GM04503 (cell line): ENCODE measurements at places on chromosomes 11 and 22.

- no peak for DNase-seq
These were observed 38.6 kb upstream of the CELSR1 start for GRCh38 chr22:46575911-46576555.

GRCh38 chr22:46914916-46915894 is 152.8 kb downstream of the TBC1D22A start:
- DNase-seq = no peak

GRCh38 chr11:6116638-6117037 is 9.2 kb downstream of the OR56B4 start:
- DNase-seq = no peak

DNA sequence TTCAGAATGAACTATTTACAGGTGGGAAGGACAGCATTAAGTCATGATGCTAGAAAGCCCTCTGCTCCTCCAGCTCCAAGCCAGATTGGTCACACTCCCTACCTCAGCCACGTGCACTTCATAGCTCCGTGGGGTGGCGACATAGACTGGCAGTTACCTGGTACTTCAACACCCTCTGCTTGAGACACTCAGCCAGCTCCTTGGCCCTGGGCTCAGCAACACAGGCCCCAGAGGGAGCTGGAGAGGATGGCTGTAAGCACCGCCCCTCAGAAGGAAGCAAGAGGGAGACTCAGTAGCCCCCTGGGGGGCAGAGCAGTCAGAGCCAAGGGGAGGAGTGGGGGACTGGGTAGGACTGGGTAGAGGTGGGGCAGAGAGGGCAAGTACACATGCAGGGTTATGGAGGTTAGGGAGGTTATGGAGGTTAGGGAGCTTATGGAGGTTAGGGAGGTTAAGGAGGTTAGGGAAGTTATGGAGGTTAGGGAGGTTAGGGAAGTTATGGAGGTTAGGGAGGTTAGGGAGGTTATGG is 102.1 kb upstream of the BID start:
- DNase-seq = no peak

GRCh38 chr11:107928767-107929507 is 689 bp downstream of the RAB39A start:
- no peak for DNase-seq

GRCh38 chr11:1761857-1762536 is 1.7 kb downstream of the CTSD start:
- no peak for DNase-seq

- no peak for DNase-seq
These were observed 843.7 kb upstream of the CHORDC1 start for GRCh38 chr11:91066456-91067047.

DNA sequence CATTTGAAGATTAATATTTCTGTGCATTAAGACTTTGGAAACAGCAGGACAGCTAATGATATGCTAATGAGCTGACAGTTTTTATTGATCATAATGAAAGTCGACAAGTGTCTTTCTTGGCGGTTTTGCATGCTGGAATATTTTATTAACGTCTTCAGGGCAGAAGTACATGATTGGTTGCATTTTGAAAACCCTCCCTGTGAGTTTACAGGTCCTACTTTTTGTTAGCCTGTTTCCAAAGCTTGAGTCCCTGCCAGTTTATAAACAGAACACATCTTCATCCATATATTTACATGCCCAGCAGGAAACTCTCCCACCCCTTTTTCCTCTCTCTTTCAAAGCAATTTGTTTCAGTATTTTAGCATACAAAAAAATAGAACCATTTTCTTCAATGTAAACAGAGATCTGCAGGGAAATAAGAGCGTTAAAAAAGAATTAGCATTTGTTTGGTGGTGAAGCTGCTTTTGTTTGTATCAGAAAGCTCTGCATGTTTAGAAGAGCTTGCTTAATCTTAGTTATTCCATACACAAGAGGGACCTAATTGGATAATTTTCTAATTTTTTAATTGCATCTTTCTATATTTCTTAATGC is 243.6 kb downstream of the NELL1 start:
- no peak for DNase-seq

- peak; percentile 75 for DNase-seq
These were observed 33.4 kb downstream of the ARFGAP2 start for GRCh38 chr11:47143322-47143721.

GRCh38 chr11:67642173-67643120 is 2.9 kb upstream of the TBX10 start:
- no peak for DNase-seq

- no peak for DNase-seq
These were observed 25.7 kb downstream of the OSBP2 start for GRCh38 chr22:30720263-30720837.

- no peak for DNase-seq
These were observed 20.1 kb upstream of the SYTL2 start for GRCh38 chr11:85831050-85831449.

DNA sequence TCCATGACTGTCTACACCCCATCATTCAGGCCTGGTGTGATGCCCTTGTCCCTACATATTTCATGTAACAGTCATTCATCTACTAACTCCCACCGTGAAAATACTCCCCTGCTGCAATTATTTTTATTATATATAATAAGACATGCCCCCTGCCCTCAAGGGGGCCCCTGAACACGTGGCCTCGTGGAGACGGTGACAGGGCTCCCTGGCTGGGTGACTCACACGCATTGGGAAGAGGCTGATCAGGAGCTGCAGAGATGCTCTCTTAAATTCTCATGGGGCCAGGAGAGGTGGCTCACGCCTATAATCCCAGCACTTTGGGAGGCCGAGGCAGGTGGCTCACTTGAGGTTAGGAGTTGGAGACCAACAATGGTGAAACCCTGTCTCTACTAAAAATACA is 88.6 kb downstream of the ST3GAL4 start:
- DNase-seq = no peak

- DNase-seq = no peak
These were observed 128.3 kb downstream of the OSBP2 start for GRCh38 chr22:30823015-30823370.

DNA sequence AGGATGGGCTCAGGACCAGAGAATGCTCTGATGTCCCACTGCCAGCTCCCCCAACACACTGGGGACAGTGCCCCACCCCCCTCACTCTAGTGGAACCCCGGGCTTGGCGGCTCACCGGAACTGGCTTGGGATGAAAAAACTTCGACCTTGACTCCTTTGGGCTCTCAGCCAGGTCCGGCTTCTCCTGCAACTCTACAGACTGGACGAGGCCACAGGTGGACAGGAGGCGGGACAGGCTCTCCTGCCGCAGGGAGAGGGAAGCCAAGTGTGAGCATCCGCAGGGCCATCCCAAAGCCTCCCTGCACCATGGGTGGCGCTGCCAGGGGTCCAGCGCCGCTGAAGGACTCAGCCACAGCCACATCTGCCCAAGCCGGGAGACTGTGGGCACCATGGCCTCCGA is 3.7 kb downstream of the RRP7A start:
- DNase-seq = no peak

- DNase-seq = no peak
These were observed 11.6 kb downstream of the GRIK4 start for GRCh38 chr11:120523196-120523595.

- no peak for DNase-seq
These were observed at the start of gene SMIM35 for GRCh38 chr11:118086913-118087768. TSS of gene SMIM35 (minus strand) at chr11:118086963. CDS start at chr11:118086757, 206 bp downstream.

- DNase-seq = no peak
These were observed 9.5 kb downstream of the CD81 start for GRCh38 chr11:2386591-2386990.

DNA sequence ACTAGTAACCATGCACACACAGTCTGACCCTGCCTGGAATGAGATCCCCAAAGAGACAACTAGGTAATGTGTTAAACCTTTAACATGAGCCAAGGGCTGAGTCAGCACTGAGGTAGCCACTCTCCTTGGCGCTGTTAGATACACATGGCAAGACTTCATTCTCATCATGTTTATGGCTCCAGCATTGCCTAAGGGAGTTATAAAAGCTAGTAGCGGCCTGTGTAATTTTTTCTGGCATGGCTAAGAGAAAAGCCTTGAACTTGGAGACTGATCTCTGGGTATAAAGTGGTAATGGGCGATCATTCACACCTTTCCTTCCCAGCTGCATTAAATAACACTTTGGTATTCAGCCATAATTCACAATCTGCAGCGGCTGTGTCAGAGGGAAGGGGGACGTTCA is 779.7 kb upstream of the LRRC4C start:
- DNase-seq = peak; percentile 68

DNA sequence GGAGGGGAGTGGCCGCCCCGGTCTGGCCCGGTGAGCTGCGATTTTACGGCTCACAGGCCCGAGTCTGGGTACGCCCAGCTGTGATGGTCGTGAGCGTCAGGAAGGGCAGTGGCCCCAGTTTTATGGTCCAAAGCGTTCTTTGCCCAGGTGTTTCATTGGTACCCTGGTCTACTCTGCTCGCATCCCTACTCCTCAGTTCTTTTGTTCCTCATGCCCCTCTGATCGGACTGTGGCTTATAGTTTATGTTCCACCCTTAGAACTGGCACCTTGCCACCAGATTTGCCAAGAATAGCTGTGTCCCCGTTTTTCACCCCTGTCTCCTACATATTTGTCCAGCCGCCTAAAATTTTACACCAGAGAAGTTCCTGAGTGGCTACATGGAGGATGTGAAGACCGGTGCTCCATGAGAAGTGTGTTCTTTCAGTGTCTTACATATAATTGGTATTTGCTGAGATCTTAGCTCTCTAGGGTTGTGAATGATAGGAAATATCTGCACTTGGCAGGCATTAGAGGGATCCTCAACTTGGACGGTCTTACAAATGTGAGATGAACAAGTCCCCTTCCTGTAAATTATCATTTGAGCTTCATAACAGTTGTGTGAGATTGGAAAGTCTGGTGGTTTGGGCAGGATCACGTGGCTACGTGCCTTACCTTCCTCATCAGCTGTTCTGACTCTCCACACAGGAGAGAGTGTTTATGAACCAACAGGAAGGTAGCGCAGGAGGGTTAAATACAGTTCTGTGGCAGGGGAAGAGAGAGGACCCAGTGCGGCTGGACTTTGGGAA is 1.1 kb downstream of the PANX1 start:
- no peak for DNase-seq

DNA sequence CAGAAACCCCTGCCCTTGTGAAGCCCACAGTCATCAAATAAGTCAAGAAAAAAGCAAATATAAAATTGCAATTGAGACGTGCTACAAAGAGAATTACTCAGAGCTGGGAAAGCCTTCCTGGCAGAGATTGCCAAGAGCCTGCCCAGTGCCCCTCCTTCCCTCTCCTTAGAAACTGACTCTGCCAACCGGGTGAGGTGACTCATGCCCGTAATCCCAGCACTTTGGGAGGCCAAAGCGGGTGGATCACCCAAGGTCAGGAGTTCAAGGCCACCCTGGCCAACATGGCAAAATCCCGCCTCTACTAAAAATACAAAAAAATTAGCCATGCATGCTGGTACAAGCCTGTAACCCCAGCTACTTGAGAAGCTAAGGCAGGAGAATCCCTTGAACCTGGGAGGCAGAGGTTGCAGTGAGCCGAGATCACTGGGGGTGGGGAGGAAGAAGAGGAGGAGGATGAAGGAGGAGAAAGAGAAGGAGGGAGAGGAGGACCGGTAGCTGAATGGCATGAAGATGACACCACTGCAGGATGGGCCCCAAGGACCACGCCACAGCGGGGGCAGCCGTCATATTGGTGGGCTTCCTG is 76.1 kb upstream of the RTL6 start:
- DNase-seq = peak; percentile 63

DNA sequence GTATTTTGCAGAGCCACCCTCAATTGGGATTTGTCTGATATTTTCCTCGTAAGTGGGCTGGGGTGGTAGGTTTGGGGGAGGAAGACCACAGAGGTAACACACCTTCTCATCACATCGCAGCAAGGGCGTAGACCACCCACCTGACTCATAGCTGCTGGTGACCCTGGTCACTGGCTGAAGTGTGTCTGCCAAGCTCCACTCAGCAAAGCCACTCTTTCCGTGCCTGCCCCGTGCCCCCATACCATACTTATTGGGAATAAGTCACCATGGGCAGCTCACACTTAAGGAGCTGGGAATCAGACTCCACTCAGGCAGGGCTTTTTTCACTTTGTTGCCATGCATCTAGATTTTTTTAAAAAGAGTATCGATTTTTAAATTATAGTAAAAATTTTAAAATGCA is 111.6 kb downstream of the PHF21B start:
- no peak for DNase-seq

DNA sequence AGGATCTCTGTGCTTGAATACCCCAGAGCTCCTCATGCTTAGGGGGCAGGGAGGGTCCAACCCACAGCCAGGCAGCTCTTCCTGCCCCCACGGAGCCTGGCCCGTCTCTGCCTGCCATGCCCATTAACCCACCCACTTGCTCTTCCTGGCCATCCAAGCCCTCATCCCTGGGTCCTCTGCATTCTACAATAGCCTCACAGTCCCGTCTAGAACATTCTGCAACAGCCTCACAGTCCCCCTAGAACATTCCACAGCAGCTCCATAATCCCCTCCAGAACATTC is 15.1 kb downstream of the TSPAN32 start:
- DNase-seq = no peak

DNA sequence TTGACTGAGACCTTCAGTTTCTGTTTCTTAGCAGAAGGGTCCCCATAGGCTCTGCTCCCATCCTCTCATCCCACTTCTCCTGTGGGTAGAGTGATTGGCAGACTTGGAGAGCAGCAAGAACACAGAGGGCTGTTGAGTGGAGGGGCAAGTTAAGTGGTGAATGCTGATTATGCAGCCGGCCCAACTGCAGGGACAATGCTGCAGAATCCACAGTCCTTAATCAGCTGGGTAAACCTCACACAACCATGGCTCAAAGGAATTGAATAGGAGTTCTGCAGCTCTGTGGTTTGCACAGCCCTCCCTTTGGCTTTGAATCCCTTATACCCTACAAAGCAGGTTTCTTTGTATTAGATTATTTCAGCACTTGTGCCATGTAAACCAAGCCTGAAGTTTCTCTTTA is 161.1 kb downstream of the NAV2 start:
- DNase-seq = no peak

GRCh38 chr11:75262961-75263852 is 22.6 kb downstream of the TPBGL start:
- no peak for DNase-seq

DNA sequence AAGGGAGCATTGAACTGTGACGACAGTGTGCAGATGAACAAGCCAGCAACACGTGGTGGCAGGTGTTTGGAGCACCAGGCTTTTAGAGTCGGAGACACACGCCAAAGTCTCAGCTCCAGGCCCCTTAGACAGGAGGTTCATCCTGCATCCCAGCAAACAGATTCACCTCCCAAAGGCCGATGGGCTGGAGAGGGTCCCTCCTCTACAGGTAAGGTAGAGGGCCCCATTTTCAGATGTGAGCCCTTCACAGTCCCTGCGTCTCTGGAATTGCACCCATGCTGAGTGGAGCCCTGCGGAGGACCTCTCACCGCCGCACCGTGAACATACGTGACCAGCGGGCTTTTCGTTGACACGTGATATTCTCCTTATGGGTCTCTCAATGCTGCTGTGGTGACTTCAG is 109.0 kb upstream of the B3GAT1 start:
- DNase-seq = no peak
